ENCODE measurements at places on chromosomes 2 and 18.

DNA sequence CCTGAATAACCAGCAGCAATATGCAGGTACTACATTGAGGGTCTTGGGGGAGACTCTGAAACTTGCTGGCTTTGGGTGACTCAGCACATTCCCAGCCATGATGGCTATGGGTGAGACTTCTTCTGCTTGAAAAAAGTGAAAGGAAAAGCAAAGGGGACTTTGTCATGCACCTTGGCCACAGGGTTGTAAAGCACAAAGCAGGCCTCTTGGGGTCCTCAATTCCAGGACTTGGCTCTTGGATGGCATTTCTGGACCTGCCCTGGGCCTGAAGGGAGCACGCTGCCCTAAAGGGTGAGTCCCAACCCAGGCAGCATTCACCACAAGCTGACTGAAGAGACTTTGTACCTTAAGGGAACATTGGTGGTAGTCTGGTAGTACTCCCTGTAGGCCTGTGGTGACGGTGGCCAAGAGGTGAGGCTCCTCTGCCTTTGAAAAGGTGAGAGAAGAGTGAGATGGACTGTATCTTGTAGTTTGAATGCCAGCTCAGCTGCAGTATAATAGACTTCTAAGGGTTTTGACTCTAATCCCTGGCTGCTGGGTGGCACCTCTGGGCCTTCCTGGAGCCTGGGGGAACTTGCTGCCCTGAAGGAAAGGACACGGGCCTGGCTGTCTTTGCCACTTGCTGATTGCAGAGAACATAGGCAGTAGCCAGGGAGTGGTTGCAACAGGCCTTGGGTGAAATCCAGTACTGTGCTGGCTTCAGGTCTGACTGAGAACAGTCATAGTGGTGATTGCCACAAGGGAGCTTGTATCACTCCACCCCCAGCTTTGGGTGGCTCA is 36.5 kb upstream of the CYTIP start:
- DNase-seq: no peak

GRCh38 chr2:10792660-10793400 is 19.8 kb downstream of the PDIA6 start:
- no peak for DNase-seq

- DNase-seq: no peak
These were observed 164.6 kb downstream of the PTGR3 start for GRCh38 chr18:75044296-75044695.

- no peak for DNase-seq
These were observed 10.9 kb downstream of the SERPINB12 start for GRCh38 chr18:63553081-63553480.

- DNase-seq: no peak
These were observed 91.7 kb downstream of the GCA start for GRCh38 chr2:162435676-162436075.

DNA sequence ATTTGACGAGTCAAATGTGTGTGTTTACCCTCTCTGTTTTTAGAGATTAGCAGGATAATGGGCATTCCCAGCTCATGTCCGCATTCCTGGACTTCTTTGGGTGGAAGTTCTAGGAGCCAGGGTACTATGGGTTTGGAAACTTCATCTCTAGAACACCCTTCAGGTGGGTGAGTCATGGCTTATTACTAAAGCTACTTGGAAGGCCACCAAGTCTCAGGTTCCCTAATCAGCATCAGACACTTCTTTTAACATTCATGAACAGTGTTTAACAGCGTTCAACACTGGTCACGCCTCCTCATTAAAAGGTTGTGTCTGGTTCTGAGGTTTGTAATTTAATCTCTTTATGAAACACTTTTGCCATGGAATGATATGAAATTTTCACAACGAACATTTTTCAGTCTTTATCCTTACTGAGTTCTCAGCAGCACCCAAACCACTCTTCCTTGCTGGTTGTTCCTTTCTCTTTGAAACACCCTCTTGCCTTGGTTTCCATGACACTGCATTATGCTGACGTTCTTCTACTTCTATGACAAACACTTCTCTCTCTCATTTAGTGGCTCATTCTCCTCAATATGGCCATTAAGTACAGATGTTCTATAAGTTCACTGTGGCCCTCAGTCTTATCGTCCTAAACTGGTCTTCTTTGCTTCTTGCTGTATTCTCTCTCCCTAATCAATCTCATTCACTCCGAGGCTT is 49.3 kb downstream of the MMADHC start:
- DNase-seq: no peak

- peak; percentile 75 for DNase-seq
These were observed 74.2 kb downstream of the HS1BP3 start for GRCh38 chr2:20576598-20577115.

GRCh38 chr2:8684878-8685696 is 3.2 kb downstream of the ID2 start:
- peak; percentile 32 for DNase-seq

DNA sequence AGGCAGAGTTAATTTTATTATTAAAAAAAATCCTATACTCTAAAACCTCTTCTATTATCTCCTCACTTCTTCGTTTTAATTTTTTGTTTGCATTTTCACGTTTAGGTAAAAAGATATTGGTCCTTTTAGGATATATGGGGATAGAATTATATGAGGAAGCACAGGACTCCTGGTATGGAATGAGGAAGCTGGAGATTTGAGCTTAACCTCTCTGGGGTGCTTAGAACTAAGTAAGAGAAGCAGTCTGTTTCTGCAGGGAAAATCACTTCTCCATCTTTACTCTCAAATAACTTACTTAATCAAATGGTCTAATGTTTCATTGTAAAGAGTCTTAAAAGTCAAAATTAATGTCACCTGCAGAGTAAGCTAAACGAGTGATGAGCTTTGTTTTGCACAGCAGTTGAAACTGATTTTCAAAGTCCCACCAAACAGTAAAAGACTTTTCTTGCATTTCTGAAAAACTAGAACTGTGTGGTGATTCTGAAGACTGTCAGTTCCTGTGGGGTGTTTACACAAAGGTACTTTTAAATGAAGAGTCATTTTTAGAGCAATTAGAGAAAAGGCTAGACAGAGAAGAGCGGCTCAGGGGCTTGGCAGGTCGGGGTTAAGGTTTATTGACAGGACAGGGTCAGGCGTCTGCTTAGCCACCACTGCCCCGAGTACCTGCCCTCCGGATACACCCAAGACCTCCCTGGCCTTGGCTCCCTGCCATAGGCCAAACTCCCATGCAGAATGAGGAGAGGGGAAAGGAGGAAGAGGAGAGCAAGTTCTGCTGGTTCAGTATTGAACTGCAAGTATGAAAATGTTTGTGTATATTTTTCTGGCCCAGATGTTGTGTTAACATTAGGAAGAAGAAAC is 21.6 kb downstream of the METAP1D start:
- DNase-seq: no peak

- no peak for DNase-seq
These were observed 22.0 kb downstream of the RASGRP3 start for GRCh38 chr2:33498291-33498956.

DNA sequence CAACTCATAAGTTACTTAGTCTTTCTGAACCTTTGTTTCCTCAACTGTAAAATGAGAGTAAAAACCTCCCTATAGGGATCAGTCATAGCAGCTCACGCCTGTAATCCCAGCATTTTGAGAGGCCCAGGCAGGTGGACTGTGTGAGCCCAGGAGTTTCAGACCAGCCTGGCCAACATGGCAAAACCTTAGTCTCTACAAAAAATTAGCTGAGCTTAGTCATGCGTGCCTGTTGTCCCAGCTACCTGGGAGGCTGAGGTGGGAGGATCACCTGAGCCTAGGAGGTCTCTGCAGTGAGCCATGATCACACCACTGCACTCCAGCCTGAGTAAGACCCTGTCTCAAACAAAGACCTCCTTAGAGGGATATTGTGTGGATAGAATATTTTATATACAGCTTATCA is 2.3 kb downstream of the GPR155 start:
- DNase-seq: no peak

DNA sequence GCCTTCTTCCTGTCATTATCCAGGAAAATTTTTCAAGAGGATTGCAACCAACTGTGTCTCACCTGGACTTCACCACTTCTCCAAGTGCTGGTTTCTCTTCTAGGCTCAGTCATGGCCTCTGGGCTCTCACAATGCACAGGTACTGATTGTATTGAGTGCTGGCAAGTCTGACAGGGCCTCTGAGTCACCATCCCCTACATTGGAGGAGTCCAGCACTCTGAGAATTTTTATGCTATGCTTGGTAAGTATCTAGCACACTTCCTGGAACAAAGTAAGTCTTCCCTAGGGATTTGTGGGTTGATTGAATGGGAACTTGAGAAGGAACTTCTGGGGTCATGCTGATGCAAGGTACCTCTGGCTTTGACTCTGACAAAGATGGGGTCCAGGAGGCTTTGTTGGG is 147.2 kb upstream of the CELF4 start:
- DNase-seq: no peak

DNA sequence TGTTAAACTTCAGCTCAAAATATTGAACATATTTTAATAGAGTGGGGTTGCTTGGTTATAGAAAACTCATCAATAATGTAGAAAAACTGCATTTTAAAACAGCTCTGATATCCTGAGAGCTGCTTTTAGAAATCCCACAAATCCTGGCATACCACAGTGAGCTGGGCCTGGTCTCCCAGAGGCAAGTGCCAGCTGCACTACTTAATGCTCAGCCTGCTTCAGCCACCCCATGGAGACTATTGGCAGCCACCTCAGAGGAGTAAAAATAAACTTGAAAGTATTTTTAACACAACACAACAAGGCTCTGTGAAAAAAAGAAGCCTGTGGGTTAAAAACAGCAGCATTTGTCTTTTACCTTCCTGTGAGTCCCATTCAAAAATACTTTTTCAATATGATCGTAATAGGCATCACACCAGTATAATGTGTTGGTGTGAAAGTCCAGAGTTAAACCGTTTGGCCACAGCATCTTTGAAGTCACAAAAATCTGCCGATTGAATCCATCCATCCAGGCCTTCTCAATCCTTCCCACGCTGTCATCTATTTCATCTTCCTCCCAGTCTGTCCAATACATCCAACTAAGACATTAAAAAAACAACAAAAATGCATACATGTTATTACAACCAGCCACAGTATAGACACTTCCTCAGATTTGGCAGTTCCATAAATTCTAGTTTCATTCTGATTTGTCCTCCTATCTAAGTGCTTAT is 1115.3 kb downstream of the LRP1B start:
- DNase-seq: no peak

- DNase-seq: peak; percentile 16
These were observed 78.2 kb downstream of the MYL12B start for GRCh38 chr18:3340015-3340681.

DNA sequence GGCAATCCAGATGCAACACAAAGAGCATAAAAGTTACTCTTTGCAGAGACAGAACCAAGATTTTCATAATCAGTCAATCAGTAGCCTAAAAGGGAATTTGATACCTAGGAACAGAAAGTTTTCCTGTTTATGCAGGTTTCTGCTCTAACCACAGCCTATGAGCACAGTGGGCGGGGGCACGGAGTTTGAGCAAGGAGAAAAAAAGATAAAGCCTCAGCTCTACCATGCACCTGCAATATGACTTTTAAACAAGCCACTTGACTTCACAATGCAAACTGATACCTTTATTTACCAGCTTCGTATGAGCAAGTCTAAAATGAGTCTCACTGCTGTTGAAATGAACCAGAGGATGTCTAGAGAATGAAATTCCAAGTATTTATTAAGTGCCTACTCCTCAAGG is 5.6 kb upstream of the LRATD1 start:
- no peak for DNase-seq

- DNase-seq: peak; percentile 82
These were observed 33.2 kb upstream of the FOSL2 start for GRCh38 chr2:28359222-28360057.

DNA sequence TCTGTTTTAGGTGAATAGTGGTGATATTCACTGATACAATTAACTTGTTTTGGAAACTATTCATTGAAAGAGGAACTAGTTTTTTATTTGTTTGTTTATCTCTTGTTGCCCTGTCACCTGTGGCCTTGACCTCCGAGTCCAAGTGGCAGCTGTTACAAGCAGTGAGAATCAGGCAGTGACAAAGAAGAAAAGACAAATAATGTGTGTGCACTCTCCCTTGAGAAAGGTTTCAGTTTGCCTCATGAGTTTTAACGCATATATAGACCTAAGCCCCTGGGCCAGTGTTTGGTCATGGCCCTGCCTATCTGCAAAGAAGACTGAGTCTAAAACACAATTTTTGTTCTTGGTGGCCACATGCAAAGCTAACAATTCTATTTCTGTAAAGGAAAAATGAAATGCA is 15.3 kb downstream of the KYNU start:
- DNase-seq: no peak

GRCh38 chr2:1599301-1600085 is 144.8 kb downstream of the PXDN start:
- no peak for DNase-seq

- no peak for DNase-seq
These were observed 112.0 kb upstream of the PNPT1 start for GRCh38 chr2:55805686-55806085.

DNA sequence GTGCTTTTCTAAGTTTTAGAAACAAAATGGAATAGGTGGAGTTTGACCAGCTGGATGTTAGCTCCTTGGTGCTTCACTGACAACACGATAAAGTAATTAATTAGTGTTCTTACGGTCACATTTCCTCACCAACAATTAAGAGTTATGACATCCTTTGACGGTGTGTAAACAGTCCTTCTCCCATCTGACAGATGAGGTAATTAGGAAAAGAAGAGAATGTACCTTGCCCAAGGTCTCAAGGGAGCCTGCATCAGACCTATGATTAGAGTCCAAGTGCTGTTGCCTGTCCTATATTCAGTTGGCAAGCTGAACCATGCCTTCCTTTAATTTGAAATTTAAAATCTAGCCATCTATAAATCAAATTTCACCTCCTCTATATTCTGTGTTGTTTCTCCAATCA is 48.3 kb upstream of the STK17B start:
- DNase-seq: no peak

GRCh38 chr18:45069546-45069945 is 388.9 kb downstream of the SETBP1 start:
- DNase-seq: no peak

DNA sequence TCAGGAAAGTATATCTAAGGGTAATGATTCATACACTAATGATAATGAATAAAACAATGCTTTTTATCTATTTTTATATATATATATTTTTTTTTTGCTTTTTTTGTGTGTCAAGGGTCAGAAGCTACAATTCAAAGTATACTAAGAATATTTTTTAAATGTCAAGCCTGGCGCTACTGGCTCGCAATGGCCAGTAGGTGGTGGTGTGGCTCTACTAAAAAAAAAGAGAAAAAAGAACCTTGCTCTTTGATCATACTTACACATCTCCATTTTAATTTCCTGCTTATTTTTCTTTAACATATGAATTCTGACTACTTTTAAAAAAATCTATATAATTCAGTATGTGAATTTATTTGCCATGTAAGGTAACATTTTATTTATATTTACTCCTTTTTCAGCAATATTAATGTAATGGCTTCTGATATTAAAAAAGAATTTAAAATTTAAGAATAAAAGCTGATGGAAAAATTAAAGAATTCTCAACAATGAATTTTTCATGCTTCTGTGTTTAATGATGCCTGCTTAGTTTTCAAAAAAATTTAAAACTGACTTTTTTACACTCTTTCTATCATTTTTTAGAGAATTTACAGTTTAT is 232.9 kb downstream of the GULP1 start:
- DNase-seq: peak; percentile 8

Data from CD4-positive, alpha-beta T cell treated with Interleukin-2 at 100 ng/mL for 4 hours (primary cell).